Effector memory CD4-positive, alpha-beta T cell (primary cell): ENCODE measurements at places on chromosomes 4 and X.

GRCh38 chr4:76980261-76980660 is 30.7 kb downstream of the SEPTIN11 start:
- H3K27ac ChIP-seq = no peak overlapping the region
- DNase-seq = no peak
- H3K4me3 ChIP-seq = no peak overlapping the region
- H3K36me3 ChIP-seq = no peaks in the 10 kb centered on the region
- H3K27me3 ChIP-seq = no peaks in the 10 kb centered on the region

DNA sequence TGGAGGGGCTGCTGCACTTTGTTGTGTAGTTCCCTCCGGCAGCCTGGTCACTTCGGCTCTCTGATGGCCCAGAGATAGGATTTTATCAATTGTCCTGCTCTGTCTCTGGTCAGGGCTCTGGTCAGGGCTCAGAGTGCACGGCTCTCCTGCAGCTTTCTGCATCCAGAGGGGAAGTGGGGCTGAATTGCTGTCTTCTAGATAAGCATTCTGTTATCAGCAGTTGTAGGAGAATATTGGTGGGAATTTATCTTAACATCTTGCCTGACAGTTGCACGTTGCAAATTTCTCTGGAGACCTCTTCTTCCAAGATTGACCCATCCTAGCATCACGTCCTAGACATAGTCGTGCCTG is 62.8 kb downstream of the FAM193A start:
- H3K27me3 ChIP-seq = no peaks in the 10 kb centered on the region
- no peak overlapping the region for H3K27ac ChIP-seq

DNA sequence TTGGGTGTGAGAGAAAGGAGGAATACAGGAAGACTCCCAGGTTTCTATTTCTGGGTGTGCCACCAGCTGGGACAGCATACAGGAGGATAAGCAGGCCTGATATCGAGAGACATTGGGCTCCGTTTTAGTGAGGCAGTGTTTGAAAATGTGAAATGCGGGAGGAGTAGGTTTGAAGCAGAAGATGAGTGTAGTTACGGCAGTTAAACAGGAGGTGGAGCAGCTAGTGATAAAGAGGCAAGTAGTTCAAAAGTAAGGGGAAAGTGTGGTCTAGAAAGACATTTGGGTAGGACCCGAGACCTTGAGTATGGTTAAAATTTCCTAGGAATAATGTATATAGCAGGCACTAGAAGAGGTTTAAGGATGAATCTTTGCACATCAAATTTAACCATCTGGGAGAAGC is 42.4 kb downstream of the DCUN1D4 start:
- H3K4me1 ChIP-seq = no peaks in the 10 kb centered on the region
- no peaks in the 10 kb centered on the region for H3K27me3 ChIP-seq
- H3K27ac ChIP-seq = no peak overlapping the region
- peaks cover 8% of the 10 kb centered on the region for H3K36me3 ChIP-seq
- H3K4me3 ChIP-seq = no peak overlapping the region

DNA sequence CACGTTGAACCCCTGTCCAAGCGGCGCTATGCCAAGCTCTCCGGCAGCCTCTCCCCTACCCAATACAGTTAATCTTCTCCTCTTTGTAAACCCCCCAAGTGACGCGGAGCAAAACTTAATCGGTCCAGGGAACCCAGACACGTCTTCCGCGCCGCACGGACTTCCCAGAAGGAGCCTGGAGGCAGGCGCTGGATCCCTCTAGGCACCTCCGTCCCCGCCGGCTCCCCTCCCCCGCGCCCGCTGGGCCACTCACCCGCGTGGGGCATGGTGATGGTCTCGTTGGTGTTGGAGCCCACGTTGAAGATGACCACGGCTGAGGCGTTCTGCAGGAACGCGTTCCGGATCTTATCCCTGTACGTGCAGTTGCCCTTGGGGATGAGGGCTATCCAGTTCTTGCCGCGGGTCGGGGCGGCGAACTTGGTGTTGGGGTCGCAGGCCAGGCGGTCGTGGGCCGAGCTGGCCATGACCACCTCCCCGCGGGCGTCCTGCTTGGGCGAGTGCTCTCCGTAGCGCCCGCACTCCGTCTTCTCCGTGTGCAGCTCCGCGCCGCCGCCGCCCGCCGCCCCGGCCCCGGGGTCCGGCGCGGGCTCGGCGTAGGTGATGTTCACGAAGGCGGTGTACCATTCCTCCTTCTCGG is 1.1 kb downstream of the RNF150 start:
- no peaks in the 10 kb centered on the region for H3K36me3 ChIP-seq
- peak overlapping the region; percentile 53 for H3K4me3 ChIP-seq
- H3K4me1 ChIP-seq = no peaks in the 10 kb centered on the region
- DNase-seq = no peak
- H3K27me3 ChIP-seq = peaks cover 17% of the 10 kb centered on the region
- H3K27ac ChIP-seq = no peak overlapping the region

- H3K4me3 ChIP-seq = no peak overlapping the region
- no peaks in the 10 kb centered on the region for H3K36me3 ChIP-seq
- H3K27me3 ChIP-seq = no peaks in the 10 kb centered on the region
- no peak overlapping the region for H3K27ac ChIP-seq
These were observed 58.7 kb downstream of the ELF2 start for GRCh38 chr4:139118365-139118764.

- DNase-seq = no peak
- H3K27ac ChIP-seq = no peak overlapping the region
- no peaks in the 10 kb centered on the region for H3K4me1 ChIP-seq
These were observed 158.1 kb upstream of the CXorf66 start for GRCh38 chrX:140123446-140123845.

GRCh38 chrX:76931518-76931917 is 504.0 kb downstream of the MAGEE1 start:
- H3K27me3 ChIP-seq = no peaks in the 10 kb centered on the region
- no peaks in the 10 kb centered on the region for H3K4me1 ChIP-seq
- H3K27ac ChIP-seq = no peak overlapping the region
- H3K36me3 ChIP-seq = no peaks in the 10 kb centered on the region
- DNase-seq = no peak

DNA sequence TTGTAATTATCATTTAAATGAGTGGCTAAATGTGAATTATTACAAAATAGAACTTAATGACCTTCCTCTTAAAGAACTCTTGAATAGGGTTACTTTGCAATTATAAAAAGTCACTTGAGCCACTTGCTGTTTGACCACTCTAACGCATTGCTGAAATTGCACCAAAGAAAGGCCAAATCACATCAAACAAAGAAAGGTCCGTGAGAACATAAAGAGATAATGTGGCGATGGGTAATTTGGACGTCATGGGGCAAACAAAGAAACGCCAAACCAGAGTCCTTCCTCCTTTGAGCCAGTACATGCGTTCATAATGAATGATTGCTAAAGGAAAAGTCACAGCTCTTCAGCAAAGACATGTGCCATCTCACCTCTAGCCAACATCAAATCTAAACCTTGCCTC is 229.8 kb upstream of the STS start:
- H3K27me3 ChIP-seq = no peaks in the 10 kb centered on the region
- H3K36me3 ChIP-seq = no peaks in the 10 kb centered on the region
- no peak overlapping the region for H3K27ac ChIP-seq

GRCh38 chr4:185730387-185730786 is 81.6 kb downstream of the SORBS2 start:
- H3K4me1 ChIP-seq = no peaks in the 10 kb centered on the region
- H3K36me3 ChIP-seq = no peaks in the 10 kb centered on the region
- H3K4me3 ChIP-seq = no peak overlapping the region
- no peaks in the 10 kb centered on the region for H3K27me3 ChIP-seq
- no peak for DNase-seq
- H3K27ac ChIP-seq = no peak overlapping the region

- H3K36me3 ChIP-seq = no peaks in the 10 kb centered on the region
- H3K27me3 ChIP-seq = no peaks in the 10 kb centered on the region
- no peak overlapping the region for H3K4me3 ChIP-seq
- H3K4me1 ChIP-seq = no peaks in the 10 kb centered on the region
- DNase-seq = no peak
These were observed 88.5 kb upstream of the RPS6KA3 start for GRCh38 chrX:20355187-20355586.

- H3K36me3 ChIP-seq = no peaks in the 10 kb centered on the region
- H3K27me3 ChIP-seq = peaks cover 3% of the 10 kb centered on the region
- no peak overlapping the region for H3K27ac ChIP-seq
These were observed 31.8 kb upstream of the IQSEC2 start for GRCh38 chrX:53312946-53313727.

GRCh38 chrX:97672608-97673007 is 788.9 kb downstream of the RPA4 start:
- no peak overlapping the region for H3K4me3 ChIP-seq
- no peaks in the 10 kb centered on the region for H3K27me3 ChIP-seq
- no peak for DNase-seq

- no peak overlapping the region for H3K27ac ChIP-seq
- H3K27me3 ChIP-seq = no peaks in the 10 kb centered on the region
- no peaks in the 10 kb centered on the region for H3K4me1 ChIP-seq
- no peak for DNase-seq
These were observed 86.2 kb upstream of the PCDH10 start for GRCh38 chr4:133062851-133063250.

DNA sequence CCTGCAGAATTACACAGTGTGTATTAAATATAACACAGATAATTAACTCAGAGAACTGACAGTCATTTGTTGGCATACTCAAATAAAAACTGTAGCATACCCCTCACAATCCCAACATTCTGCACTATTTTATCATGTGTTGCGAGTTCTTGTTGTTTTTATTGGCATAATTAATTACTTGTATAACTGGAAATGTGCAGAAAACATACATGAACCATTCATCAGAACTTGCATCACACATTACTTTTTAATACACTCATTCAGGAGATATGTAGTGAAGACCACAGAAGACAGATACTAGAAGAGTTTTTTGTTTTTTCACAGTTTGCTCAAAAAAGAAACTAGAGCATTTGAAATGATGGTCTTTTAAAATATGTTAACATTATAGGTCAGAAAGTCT is 74.6 kb upstream of the NEIL3 start:
- H3K4me3 ChIP-seq = no peak overlapping the region
- no peak overlapping the region for H3K27ac ChIP-seq
- no peaks in the 10 kb centered on the region for H3K36me3 ChIP-seq
- H3K27me3 ChIP-seq = no peaks in the 10 kb centered on the region
- no peaks in the 10 kb centered on the region for H3K4me1 ChIP-seq

- H3K27ac ChIP-seq = no peak overlapping the region
- H3K4me3 ChIP-seq = no peak overlapping the region
- H3K36me3 ChIP-seq = no peaks in the 10 kb centered on the region
- DNase-seq = no peak
- no peaks in the 10 kb centered on the region for H3K4me1 ChIP-seq
These were observed 35.4 kb upstream of the TMEM184C start for GRCh38 chr4:147581606-147582350.

GRCh38 chrX:38170556-38170955 is 50.1 kb downstream of the SRPX start:
- no peaks in the 10 kb centered on the region for H3K4me1 ChIP-seq
- no peak for DNase-seq
- H3K4me3 ChIP-seq = no peak overlapping the region
- no peaks in the 10 kb centered on the region for H3K27me3 ChIP-seq
- H3K27ac ChIP-seq = no peak overlapping the region

DNA sequence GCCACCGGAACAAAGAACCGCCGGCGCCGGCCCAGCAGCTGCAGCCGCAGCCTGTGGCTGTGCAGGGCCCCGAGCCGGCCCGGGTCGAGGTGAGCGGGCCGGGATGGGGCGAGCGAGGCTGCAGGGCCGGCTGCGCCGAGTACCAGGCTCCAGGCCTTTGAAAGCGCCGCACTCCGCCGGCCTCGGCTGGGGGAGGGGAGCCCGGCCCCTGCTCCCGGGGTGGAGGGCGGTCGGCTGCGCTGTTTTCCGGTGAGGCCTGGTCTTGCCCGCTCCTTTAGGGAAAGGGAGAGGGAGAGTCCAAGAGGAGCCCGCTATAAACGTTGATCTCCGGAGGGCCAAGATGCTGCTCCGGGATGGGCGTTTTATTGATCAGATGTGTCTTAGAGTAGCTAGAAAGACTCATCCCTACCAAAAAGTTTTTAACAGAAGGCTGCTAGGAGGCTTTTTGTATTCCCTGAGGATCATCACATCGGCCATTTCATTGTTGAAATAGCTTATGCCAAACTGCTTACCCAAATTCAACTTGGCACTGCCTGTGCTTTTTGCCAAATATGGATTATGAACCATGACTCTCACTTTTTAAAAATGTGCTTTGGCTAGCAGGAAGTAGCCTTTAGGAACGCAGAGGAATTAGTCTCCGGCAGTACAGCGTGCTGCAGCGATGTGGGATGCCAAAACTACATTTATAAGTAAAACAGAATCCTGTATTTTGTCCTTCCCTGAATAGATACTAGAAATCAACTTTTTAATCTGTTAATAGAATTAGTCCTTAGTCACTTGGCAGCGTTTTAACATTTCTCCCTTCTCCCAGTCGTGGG is 760 bp downstream of the TMEM165 start:
- H3K4me3 ChIP-seq = peak overlapping the region; percentile 67
- H3K4me1 ChIP-seq = peaks cover 16% of the 10 kb centered on the region
- DNase-seq = peak; percentile 1
- H3K27me3 ChIP-seq = no peaks in the 10 kb centered on the region
- peaks cover 8% of the 10 kb centered on the region for H3K36me3 ChIP-seq

DNA sequence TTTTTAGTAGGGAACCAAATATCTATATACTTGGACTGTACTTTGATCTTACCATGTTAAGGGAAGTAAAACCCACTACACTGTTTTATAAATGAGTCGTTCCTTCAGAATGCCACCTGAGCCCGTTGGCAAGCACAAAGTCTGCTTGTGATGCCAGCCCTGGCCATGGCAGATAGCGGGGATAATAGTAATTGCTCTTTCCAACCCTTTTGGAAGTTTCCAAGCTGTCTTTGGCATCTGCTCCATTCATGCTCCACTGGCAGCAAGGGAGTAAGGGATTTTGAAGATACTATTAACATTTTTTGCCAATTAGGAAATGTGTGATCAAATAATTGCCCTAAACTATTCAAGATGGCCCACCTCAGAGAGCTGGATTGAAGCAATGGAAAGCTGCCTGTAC is 689.2 kb upstream of the SLIT2 start:
- DNase-seq = no peak
- H3K4me3 ChIP-seq = no peak overlapping the region
- H3K27me3 ChIP-seq = no peaks in the 10 kb centered on the region
- H3K4me1 ChIP-seq = no peaks in the 10 kb centered on the region
- H3K27ac ChIP-seq = no peak overlapping the region
